ENCODE measurements at places on chromosomes 3 and 15.

GRCh38 chr3:83500422-83500821 lies 1458.4 kb upstream of the CADM2 start:
- DNase-seq, result no peak

GRCh38 chr3:30776186-30776815 lies 118.2 kb downstream of the GADL1 start:
- no peak for DNase-seq

DNA sequence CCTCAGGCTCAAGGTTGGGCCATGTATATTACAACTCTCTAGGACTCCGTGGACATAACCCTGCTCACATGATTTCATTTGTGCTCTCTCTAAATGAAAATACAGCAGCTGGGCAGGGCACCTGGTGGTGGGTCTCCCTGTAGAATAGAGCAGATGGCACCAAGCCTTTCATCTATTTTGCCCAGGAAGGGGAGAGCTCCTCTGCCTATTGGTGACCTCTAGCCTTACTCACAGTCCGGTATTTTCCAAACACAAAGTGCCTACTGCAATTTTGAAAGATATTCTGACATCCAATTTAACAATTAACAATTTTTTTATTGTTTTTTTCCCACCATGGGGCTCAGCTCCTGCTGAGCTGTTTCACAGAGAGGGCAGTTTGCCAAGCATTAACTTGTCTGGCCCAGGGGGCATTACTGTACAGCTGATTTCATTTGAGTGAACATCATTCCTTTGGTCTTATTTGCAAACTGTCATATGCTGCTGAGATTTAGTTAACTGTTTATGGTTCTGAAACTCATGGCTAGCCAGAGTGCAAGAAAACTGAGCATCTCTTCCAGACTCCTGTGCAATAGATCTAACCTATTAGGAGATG lies 474.0 kb downstream of the EPHB1 start:
- DNase-seq, result no peak

- peak; percentile 58 for DNase-seq
Observed at GRCh38 chr15:99486371-99487336, 79.1 kb upstream of the MEF2A start.

- DNase-seq, result no peak
Observed at GRCh38 chr15:56754772-56755370, 21.6 kb upstream of the ZNF280D start.

DNA sequence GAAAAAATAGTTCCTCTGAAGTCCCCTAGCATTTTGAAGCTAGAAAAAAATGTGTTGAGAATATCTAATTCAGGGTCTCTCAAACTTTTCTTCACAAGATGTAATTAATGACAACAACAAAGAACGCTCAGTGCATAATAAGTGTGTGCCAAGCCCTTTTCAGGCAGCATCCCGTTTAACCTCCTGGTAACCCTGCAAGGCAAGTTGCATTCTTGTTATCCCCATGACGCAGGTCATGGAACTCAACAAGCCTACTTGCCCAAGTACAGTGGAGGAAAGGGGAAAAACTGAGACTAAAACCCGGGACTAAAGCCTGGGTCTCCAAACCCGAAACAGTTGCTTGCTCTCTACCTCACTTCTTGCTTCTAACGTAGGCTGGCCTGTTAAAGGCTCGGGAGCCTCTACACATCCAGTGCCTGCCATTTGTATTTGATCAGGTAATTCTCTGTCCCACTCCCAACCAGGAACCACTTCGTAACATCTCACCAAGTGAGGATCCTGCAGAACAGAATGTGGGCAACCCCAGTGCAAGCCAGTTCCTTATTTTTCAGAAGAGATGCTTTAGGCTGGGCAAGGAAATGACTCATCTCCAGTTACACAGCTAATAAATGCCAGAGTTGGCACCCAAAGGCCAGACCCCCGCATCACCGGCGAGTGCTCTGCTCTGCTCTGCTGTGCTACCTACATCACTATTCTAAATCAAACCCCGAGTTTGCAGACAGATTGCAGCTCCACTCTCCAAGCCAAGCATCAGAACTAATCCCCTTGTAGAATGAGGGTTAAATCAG lies 28.3 kb downstream of the LMCD1 start:
- DNase-seq, result no peak

DNA sequence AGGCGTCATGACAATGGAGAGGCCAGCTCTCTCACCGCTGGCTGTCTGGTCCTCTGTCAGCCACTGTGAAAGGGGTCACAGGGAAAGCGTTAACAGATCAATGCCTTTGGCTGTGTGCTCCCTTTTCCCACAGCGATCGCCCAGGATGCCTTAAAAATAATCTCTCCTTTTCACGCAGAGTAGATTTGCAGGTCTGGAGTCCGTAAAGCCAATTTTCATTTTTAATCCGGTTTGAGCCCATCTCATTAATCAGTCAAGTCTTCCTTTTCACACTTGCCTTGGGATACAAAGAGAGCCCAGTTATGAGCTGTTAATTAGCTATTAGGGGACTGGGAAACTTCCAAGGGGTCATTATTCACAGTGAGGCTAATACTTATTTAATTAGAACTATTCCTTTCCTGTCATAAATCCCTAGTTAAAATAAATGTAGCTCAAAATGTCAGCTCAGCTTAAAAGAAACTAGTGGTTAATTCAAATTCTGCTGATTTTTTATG lies 104.3 kb upstream of the RASGRP1 start:
- DNase-seq, result no peak

Measured in nephron progenitor cell (in vitro differentiated cells).